ENCODE measurements at places on chromosomes 7 and 10.
A peak's percentile ranks its signal among the peaks of the same experiment; 100 is the strongest.

GRCh38 chr7:68394131-68394530 is 1204.1 kb upstream of the AUTS2 start:
- no peak for DNase-seq

DNA sequence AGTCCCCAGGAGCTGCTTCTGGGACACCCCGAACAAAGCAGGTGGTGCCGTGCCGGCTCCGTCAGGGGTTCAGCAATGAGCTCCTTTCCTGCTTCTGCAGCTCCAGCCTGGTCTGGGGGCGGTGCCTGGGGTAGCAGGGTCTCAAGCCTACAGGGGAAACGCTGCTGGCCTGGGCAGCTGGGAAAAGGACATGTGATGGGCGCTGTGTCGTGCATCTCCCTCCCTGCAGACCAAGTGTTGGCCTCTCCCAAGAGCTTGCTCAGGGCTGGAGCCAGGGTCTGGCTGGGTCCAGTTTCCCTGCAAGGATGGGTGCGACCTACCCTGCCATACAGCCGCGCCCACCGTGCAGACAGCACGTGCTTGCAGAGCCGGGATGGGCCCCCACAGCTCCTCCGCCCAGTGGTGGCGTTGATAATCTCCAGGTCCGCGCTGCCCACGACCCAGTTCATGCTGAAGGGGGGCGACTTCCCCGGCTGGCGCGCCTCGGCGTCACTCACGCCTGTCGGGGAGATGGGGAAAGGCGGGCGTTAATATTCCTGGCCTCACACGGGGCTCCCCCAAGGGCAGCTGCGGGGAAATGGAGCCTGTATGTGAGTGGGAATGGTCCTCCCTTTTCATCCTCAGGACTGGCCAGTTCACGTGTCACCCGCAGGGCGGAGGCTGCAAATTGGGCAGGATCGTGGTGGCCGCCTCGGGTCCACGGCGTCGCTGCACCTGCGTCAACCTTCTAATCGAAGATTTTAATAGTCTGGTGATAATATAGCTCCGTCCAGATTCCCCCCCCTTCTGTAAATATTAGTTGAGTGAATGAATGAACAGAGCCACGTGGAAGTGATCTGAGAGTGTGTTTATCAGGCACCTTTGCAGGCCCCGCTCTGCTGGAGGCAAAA is 128.6 kb downstream of the WDR37 start:
- no peak for DNase-seq

DNA sequence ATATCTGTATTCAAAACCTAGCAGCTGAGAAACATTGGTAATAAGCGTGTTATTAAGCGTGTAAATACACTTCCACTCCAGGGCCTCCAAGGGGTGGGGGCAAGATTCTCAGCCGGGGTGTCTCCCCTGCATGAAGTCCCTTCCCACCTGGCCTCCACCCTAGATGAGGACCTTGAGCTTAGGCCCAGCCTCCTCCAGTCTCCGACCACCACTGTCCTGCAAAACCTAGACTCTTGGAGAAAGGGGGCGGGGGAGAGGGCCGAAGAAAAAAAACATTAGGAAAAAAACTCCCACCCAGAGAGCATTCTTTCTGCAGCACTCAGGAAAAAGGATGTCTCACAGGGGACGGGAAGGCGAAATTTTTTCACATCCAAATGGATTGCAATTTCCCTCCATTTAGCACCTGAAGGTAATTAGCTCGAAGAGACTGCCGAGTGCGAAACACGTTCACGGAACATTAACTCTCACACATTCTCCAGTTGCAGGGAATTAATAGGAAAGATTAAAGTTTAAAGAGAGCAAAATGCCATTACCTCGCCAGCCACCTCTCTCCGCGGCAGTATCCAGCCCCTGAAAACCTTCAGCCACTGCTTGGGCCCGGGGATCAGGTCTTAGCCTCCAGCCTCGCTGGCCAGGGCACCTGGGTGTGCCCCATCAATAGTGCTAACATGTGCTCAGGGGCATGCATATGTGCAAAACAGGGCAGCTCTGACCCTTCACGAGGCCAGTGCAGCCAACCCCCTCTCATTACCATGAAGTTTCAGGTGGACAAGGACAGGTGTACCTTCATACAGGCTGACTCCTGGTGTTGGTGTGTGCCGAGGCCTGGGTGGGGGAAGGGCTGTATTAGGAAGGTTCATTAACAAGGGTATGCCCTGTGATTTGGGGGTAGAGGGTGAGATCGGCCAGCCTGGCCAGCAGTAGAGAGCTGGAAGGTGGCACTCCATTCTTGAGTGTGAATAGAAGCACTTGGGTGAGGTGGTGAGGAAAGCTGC is 77.2 kb downstream of the HIF1AN start:
- DNase-seq = peak; percentile 76

GRCh38 chr10:63237396-63237795 is 104.3 kb downstream of the NRBF2 start:
- no peak for DNase-seq

GRCh38 chr10:100709146-100710082 is 36.0 kb upstream of the PAX2 start:
- no peak for DNase-seq

Data from renal pelvis (tissue), 12 donors.